ENCODE measurements at places on chromosomes 3 and 15.

GRCh38 chr15:61227269-61227949 lies 1.7 kb downstream of the RORA start:
- no peak for DNase-seq

GRCh38 chr3:181300033-181300432 lies 310.5 kb upstream of the DNAJC19 start:
- DNase-seq, result no peak

DNA sequence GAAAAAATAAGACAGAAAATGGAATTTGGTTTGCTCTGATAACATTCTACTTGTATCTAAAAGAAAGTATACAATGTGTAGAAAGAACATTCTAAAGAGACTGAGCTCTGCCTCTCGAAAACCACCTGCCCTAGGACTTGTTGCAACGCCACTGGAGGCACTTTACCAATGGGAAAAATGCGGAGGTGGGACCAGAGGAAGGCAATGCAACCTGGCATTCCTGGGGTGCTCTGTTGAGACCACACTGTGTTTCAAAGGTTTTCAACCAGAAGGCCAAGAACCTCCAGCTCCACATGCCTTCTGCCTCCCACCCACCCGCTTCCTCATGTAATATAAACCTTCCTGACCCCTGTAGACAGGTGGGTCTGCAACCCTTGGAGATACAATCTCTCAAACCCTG lies 4.5 kb downstream of the PROK2 start:
- DNase-seq, result no peak

DNA sequence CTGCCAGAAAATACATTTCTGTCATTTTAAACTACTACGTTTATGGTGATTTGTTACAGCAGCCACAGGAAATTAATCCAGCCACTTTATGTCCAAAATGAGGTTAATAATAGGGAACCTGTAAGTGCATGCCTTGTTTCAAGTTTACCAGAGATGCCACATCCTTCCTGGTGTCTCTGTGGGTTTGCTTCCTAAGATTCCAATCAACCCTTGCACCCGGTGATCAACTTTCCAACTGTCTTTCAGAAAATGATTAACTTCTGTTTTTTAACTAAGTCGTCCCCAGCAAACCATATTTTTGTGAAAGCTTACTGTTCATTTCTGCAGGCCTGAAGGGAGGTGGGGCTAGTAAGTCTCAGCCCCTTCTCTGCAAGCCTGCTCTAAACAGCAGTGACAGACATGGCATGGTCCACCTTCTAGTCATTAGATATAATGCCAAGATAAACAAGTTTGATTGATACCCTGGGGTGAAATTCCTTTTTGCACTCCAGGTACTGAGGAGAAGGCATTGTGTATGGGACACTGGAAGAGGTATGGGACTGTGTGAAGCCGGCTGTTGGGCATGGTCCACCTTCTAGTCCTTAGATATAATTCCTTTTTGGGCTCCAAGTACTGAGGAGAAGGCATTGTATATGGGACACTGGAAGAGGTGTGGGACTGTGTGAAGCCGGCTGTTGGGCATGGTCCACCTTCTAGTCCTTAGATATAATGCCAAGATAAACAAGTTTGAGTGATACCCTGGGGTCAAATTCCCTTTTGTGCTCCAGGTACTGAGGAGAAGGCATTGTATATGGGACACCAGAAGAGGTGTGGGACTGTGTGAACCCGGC lies 11.1 kb upstream of the TMC3 start:
- DNase-seq, result no peak

- no peak for DNase-seq
Measured at GRCh38 chr15:60476713-60477112, 2.2 kb downstream of the ICE2 start.

DNA sequence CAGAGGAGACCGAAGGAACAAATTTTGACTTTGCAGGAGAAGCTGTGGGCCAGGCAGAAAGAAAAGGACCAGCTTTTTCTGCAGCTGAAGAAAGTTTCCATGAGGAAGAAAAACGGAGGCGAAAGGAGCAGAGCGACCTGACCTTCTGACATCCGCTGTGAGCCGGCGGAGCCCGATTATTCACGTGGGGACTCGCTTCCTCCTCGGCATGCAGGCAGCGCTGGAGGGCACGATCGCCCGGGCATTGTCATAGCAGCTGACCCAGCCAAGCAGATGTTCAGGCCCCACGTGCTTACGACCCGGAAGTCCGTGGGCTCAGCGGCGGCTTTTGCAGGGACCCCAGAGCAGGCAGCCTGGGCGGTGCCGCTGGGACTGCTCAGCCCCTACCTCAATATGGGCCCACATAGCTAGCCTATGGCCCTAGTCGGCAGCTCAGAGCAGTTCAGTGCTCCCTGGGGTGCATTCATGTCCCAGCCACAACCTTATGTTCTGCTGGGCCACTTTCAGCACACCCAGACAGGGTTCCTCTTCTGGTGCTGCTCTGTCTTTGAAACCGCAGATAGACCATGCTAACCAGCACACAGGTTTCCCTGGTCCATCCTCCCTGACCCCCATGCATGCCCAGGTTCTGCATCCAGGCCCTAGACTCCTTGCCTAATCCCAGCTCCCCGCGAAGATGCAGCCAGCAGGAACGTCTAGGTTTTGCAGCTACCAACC lies 10.5 kb upstream of the EIF4A2 start:
- peak; percentile 45 for DNase-seq

DNA sequence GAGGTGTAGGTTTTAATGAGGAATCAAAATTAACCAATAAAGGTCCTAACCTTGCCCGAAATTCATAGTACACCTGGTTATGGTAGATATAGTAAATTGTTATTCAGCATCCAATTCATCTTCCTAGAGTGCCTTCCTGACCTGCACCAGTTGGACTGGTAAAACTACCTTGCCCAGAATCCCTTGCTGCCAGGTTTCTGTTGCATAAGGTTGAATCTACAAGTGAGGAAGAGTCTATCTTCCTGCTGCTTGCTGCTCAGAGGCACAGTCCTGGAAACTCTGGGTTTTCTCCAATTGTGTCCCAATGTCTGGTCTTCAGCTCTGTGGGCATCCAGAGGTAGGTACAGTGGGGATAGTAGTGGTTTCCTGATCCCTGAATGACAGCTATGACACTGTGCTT lies 17.3 kb downstream of the CCDC54 start:
- DNase-seq, result no peak

DNA sequence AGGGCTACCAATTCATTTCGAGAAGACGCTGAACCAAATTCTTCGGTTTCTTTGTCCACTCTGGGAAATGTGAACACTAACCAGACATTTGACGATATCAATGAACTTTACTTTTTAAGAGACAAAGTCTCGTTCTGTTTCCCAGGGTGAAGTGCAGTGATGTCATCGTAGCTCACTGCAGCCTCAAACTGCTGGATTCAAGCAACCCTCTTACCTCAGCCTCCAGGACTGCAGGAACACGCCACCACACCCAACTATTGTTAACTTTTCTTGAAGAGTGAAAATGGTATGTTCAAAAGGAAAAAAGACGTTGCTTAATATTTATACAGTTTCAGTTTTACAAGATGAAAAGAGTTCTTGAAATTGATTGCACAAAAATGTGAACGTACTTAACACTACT lies 30.6 kb downstream of the MB21D2 start:
- DNase-seq, result no peak

GRCh38 chr3:11964553-11964952 lies 39.6 kb upstream of the SYN2 start:
- DNase-seq, result no peak

GRCh38 chr15:101359365-101359947 lies 64.4 kb upstream of the SNRPA1 start:
- no peak for DNase-seq

DNA sequence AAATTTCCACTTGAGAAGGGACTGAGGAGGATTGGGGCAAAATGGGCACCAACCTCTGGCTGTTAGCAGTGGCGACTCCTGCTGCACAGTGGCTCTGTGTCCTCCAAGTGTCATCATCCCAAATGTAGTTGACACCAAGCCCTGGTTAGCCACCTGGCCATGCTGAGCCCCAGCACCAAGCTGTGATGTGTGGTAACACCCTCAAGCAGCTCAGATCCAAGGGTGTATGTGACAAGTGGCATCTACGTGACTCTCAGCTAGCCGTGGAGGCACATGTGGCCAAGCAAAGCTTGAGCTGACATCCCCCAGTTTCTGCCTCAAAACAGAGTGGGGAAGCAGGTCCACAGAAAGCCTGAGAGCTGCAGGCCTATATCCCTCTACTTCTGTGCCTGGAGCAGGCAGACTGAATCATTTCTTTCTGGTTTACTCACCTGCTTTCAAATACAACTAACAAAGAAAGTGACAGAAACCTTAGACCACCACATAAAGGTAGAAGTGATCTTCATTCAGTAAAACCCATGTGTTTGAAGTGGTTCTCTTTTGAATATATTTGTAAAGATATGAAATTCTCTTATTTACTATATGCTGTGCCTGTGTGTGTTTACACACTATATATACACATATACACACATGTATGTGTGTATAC lies 40.0 kb downstream of the FOXP1 start:
- DNase-seq, result no peak

- no peak for DNase-seq
Measured at GRCh38 chr3:101720851-101721840, 3.3 kb upstream of the CEP97 start.

GRCh38 chr3:185207931-185208746 lies 45.7 kb downstream of the EHHADH start:
- no peak for DNase-seq

GRCh38 chr3:49600781-49601180 lies 46.5 kb downstream of the BSN start:
- no peak for DNase-seq

- DNase-seq, result no peak
Measured at GRCh38 chr3:49213541-49213943, 42.1 kb downstream of the KLHDC8B start.

DNA sequence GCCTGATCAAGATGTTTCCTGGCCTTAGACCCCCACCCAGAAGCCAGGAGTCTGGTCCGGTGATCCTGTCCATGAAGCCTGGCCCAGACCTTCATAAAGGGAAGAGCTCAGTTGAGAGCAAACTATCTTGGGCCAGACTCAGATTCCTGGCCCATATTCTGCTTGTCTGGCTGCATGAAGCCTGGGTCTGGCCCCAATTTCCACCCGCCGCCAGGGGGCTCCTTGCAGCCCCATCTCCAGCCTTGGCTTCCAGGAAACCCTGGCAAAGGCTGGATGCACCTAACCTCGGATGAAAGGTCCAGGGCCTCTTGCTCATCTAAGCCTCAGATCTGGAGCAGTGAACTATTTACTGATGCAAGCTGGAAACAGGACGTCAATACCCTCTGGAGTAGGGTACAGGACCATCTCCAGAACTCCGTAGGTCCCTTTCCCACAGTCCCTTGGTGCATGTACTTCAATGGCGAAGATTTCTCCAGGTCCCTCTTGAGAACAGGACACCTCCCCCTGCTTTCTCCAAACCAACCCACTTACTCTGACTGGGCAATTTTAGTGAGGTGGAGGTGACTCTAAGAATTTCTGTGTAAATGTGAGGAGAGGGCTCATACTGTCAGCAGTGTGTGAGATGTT lies 5.6 kb downstream of the FOXL2 start:
- DNase-seq, result no peak

- DNase-seq, result no peak
Measured at GRCh38 chr3:53170325-53171063, 9.5 kb downstream of the PRKCD start.

DNA sequence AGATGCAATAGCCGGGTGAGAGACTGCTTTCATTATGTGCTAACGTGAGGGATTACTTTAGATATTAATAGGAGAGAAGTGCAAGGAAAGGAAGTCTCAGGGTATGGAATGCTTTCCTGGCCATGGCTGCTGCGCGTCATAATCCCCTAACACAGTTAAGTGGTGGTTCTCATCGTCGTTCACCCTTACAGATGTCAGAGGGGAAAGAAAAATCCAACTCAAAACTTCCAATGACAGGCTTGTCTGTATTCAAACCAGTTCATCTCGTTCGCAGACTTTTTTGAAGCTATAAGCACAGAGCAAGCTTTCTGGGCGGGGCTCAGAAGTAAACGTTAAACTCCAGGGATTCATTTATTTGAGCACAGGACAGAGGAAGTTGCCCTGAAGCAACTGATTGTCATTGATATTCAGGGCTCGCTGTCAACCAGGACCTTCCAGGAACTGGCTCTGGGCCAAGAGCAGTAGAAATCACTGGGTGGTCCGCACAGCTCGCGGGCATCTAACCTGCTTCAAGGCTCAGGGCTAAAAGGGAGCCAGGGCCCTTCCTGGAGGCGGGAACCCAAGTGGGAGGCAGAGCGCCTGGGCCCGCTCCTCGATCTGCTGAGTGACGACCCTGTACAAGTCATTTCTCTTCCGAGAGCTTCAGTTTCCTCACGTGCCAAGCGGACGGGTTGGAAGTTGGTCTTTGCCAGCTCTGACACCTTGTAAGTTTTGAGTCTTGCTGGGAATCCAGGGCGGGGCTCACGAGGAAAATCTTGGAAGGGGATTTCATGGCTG lies 1.1 kb upstream of the LPP start:
- no peak for DNase-seq

GRCh38 chr15:75640483-75641178 lies 607 bp upstream of the IMP3 start:
- peak; percentile 52 for DNase-seq

- DNase-seq, result no peak
Measured at GRCh38 chr3:51974277-51974962, 444 bp upstream of the ABHD14A start.

GRCh38 chr3:49199239-49199899 lies 28.0 kb downstream of the KLHDC8B start:
- no peak for DNase-seq

- DNase-seq, result no peak
Measured at GRCh38 chr3:13548696-13549622, at the start of gene FBLN2. FBLN2 (plus strand) TSS chr3:13549125; CDS start chr3:13570356, 21,231 bp downstream.

DNA sequence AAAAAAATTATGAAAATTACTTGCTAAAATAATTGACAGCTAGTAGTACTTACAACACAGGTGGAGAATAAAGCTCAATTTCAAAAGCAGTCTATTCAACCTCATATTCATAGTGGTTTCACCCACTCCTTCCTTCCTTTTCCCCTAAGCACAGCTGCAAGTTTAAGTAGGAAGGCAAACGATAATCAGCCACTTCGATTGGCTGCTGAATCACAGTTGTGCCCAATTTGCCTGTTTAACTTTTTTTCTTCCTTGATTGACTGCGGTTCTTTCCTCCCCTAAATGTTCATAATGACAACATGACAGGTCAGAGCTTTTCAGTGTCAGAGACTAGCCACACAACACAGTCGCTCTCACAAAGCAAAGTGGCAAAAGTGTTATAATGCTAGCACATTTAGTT lies 468.0 kb upstream of the GBE1 start:
- DNase-seq, result no peak

DNA sequence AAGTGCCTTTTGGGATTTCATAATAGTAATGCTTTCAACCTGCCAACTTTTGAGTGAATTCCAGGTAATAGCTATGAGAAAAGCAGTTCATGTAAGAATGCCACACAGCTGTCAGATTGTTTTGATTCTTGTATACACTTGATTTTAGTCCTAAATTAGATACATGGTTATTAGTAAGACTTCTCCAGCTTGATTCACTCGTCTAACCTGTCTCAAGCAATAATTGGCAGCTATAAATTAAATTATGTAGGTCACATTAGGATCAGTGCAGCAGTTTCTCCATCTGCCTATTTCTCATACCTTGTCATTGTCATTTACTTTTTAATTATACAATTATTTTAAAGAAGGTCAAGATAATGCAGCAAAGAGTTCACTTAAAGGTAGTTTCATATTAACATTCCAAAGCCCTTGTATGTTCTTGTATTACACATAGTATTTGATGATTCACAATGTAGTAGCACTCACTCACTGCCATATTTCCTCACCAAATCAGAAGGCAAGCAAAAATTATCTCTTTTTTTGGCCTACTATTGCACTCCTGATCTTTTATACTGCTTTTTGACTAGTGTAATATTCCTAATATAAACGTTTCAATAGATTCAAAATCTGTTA lies 10.9 kb upstream of the CRYBG3 start:
- DNase-seq, result no peak

- DNase-seq, result no peak
Measured at GRCh38 chr3:71854706-71855105, 69.8 kb upstream of the PROK2 start.

Data from activated CD4-positive, alpha-beta T cell treated with anti-CD3 and anti-CD28 coated beads, Interleukin-2, amount 50 U/mL, for 1 hour (primary cell).